ENCODE measurements at places on chromosomes 5 and 9.
A peak's percentile ranks its signal among the peaks of the same experiment; 100 is the strongest.

DNA sequence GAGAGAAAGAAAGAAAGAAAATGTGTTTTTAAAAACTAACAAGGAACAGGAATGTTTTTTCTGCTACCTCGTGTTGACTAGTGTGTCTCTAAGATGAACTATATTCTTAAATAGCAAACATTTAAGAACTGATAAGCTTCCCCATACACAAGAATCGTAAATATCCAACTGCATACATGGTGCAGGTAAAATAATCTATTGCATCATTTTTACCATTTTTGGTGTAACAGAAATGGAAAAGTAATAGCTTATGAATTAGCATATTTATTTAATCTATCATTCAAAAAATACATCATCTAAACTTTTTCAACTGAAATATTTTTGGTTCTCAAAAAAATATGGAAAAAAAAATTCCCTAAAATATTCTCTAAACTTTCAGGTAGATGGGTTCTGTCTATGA lies 59.7 kb upstream of the RAD23B start:
- no peak for DNase-seq

DNA sequence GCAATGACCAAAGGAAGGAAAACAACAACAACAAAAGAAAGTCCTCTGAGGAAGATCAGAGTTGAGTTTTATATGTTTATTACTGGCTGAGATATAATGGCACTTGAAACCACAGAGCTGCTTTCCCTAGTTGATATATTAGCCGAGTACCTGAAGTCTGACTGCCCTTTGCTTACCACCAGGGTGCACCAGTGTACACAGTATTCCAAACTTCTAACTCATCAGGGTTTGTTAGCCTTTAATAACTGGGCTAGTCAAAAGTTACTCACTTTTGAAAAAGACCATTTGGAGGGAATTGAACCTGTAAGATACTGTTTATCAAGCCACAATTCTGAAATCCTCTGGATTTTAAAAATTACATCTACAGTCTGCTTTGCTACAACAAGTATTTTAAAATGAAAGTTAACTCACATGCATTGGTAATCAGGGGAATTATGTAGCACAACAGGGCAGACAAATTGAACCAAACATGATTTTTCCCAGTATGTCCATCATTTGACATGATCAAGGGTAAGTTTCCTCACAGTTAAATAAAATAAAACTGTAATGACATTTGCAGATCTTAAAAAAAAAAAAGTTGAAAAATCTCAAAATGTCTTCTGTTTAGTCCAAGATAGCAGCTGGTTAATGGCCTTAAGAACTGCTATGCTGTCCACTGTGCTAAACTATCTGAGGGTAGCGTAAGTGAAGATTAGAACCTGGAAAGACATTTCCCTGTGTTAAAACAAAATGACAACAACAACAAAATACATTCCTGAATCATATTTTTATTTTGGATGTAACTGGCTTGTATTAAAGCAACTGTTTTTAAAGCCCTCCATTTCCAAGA lies 57.3 kb upstream of the C6 start:
- DNase-seq, result peak; percentile 44

DNA sequence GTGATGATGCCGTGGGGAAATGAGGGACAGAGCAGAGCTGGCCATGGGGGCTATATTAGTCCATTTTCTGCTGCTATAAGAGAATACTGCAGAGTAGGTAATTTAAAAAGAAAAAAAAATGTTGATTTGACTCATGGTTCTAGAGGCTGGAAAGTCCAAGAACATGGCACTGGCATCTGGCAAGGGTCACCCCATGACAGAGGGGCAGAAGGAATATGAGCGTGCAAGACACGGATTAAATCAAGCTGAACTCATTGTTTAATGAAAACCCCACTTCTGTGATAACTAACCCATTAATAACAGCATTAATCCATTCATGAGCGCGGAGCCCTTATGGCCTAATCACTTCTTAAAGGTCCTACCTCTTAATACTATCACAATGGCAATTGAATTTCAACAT lies 68.8 kb downstream of the SNX18 start:
- DNase-seq, result no peak

GRCh38 chr5:164472165-164472564 lies 966.7 kb downstream of the MAT2B start:
- DNase-seq, result no peak

- DNase-seq, result no peak
Measured at GRCh38 chr9:33465096-33465495, 8.6 kb downstream of the NOL6 start.

GRCh38 chr5:6220346-6221088 lies 157.8 kb downstream of the MED10 start:
- no peak for DNase-seq

DNA sequence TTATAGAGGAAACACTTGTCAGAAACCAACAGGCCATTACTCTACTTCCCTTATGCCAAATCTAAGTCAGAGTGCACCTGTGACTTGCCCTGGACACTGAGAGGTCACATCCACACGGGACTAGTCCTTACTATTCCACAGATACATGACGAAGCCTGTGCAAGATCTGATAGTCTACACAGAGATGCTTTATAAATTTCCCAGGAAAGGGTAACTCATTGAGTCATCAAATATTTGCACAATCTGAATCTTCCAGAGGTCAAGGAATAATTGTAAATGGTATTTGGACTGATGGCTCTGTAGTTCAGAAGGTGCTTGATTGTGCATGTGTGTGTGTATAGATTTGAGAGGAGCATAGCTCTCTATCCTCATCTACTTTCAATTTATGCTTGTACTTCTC lies 55.2 kb upstream of the JAK2 start:
- no peak for DNase-seq

- peak; percentile 75 for DNase-seq
Measured at GRCh38 chr9:129258124-129258822, 80.2 kb upstream of the IER5L start.

GRCh38 chr9:85025638-85026037 lies 356.1 kb downstream of the NTRK2 start:
- DNase-seq, result no peak

DNA sequence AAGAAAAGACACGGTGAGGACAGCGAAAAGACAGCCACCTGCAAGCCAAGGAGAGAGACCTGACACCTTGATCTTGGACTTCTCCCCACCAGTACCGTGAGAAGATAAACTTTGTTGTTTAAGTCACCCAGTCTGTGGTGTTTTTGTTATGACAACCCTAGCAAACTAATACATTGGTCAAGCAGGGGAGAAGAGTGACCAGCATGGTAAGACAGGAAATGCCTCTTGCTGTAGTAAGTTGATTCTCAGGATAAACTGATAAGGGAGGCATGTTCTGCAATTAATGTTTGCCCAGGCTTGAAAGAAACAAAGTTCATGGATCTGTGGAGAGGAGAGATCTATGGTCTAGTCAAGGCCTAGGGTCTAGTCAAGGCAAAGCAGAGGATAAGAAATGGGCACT lies 801.2 kb downstream of the MAT2B start:
- no peak for DNase-seq

DNA sequence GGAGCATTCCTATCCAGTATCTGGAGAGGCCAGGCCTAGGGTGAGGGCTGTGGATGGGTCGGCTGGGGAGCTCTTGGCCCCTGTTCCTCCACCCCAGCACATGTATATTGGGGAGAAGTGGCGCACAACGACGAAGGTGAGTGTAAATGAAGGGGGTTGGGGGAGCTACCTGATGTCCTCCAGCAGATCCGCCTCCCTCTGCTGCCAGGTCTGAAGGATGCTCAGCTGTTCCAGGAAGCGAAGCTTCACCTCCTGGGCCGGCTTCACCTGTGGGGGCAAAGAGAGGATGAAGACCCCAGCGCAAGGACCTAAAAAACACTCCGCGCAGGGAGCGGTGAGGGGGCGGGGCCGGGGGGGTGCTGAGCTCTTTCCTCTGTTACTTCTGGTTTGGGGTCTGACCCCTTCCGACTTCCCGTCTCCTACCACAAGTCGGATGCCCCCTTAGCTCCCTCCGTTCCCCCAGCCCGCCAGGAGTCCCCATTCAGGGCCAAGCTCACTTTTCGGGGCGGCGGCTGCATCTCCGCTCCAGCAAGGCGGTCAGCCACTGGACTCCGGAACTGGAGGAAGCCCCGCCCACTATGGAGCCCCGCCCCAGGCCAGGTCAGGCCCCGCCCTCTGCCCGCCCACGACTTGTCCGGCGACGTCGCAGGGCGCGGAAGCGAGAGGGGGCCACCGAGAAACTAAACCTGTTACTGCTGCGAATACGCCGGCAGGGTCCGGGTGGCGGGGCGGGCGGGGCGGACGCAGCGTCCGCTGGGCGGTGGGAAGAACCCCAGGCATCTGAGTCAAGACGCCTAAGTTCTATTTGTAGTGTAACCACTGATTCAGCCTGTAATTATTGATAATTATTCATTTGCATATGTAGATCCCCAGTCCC lies at the start of gene FCHSD1:
FCHSD1 (minus strand) TSS at position 568 of the 877 bp plus-strand sequence; CDS start at position 518, 50 bp downstream.
- DNase-seq, result peak; percentile 75

GRCh38 chr5:157189223-157189622 lies 8.6 kb downstream of the ITK start:
- no peak for DNase-seq

DNA sequence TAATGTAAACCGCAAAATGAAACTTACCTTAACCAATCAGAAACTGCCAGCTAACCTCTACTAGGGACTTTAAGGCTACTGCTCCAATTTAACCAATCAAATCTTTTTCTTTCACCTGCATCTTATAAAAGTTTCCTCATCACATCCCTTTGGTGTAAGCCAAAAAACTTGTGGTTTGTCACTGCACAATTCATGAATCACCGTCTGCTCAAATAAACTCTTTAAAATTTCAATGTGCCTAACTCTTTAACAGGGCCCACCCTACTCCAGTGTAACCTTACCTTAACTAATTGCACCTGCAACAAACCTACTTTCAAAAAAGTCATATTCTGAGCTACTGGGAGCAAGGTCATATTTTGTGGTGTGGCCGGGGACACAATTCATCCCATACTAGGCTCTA lies 172.2 kb upstream of the GRAMD2B start:
- DNase-seq, result no peak

GRCh38 chr5:97979740-97980139 lies 793.7 kb upstream of the RGMB start:
- DNase-seq, result no peak

DNA sequence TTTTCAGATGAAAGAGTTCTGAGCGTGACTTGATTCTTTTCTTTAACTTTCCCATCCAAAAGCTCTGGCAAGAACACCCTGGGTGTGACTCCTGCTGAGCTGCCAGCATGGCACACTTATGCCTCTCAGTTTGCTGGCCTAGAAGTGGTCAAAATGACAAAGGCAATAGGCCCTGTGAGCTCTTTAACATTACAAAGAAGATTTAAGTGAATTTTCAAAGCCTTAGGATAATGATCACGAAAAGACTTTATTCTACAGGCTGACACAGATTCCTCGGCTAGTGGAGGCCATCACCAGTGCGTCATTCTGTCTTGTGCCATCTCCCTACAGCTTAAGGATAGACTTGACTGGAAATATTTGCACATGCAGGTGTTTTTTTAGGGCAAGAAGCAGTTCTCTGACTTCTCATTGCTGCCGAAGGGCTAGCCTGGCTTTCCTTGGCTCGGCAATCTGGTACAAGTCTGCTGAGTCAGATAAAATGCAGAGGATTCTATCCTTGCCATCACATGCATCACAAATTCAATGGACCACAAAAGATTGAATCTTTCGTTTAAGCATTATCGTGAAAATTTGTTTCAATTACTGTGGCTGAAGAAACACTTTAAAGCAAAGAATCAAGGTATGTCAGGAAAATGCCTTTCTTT lies 311.5 kb downstream of the COX7C start:
- no peak for DNase-seq

- no peak for DNase-seq
Measured at GRCh38 chr9:18688581-18689565, 214.9 kb downstream of the ADAMTSL1 start.

DNA sequence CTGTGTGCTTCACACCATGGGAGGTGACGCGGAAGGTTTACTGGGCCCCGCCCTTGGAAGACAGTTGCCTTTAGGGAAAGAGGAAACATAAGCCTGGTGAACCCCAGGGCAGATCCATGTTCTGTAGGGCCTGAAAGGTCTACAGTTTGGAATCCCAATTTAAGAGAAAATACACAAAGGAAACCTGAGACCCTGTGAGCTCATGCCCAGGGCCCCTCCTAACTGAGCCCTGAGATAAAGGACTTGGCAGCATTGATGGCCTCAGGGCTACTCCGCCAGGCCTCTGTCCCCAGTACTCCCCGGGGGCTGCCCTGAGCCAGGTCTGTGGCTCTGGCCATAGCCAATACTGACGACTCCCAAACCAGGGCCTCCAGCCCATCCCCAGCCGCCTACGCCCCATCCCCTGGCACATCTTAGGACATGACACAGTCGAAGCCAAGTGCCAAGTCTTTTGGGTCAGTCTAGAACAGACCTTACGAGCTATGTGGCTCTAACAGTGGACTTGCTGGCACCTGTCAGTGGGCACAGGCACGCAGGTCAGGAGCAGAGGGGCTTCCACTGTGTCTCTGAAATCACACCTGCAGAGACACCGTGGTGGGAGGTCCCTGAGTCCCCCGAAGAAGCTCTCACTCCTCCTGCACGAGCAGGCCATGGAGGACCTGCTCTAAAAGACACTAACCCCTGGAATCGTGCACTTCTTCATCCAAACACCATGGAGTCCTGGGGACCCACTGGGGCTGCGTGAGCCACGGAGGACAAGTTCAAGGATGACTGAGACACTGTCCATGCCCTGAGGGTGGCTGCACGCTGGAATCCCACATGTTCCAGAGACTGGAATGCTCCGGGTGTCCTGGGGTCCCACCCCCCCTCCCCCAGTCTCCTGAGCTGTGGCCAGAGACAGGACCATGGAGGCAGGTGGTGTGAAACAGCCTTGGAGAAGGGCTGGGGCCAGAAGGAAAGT lies 40.3 kb upstream of the BARHL1 start:
- DNase-seq, result no peak

DNA sequence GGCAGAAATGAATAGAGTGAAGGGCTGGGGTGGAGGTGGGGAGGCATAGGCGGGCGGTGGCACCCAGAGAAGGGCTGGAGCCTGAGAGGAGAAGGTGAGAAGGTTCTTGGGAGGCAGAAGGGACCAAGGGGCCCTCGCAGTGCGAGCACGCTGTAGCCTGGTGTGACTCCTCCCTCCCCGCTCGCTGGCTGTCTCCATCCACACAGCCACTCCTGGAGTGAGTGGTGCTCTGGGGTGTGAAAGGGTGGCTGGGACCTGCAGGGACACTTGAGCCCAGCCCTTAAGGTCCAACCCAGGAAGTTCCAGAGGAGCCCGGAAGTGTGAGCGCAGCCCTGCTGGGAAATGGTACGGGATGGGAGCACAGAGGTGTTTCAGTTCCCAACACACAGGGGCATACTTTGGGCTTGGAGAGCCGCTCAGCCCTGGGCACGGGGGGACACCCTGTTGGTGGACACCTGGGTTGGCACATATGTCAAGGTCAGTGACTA lies 9.3 kb upstream of the SCGB3A1 start:
- DNase-seq, result no peak

All from ACHN (cell line).